CD8-positive, alpha-beta memory T cell (primary cell): ENCODE measurements at places on chromosomes 7 and 10. TPM values are rescaled to one million over a fixed set of nuclear protein-coding genes. Genes with fewer than 3 reads are reported as not detected.

Gene KCNIP2
- total RNA-seq = 1.0 TPM

Gene CPN1
- total RNA-seq = not detected

DNA sequence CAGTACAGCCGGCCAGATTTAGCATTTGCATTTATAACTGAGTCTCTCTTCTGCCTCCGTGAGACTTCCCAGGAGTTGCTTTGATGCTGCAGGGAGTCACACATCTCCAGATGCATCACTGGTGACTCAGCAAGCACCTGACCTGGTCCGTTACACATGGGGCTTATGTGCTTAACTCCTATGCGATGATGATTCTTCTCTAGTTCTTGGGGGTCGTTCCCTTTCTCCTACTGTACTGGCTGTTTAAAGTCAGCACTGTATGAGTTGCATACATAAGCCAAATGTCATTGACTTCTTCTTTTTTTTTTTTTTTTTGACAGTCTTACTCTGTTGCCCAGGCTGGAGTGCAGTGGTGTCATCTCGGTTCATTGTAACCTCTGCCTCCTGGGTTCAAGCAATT, 13.0 kb upstream of the AKR1E2 start:
- no peak for DNase-seq
- no peaks in the 10 kb centered on the region for H3K27me3 ChIP-seq
- H3K4me3 ChIP-seq = no peak overlapping the region

DNA sequence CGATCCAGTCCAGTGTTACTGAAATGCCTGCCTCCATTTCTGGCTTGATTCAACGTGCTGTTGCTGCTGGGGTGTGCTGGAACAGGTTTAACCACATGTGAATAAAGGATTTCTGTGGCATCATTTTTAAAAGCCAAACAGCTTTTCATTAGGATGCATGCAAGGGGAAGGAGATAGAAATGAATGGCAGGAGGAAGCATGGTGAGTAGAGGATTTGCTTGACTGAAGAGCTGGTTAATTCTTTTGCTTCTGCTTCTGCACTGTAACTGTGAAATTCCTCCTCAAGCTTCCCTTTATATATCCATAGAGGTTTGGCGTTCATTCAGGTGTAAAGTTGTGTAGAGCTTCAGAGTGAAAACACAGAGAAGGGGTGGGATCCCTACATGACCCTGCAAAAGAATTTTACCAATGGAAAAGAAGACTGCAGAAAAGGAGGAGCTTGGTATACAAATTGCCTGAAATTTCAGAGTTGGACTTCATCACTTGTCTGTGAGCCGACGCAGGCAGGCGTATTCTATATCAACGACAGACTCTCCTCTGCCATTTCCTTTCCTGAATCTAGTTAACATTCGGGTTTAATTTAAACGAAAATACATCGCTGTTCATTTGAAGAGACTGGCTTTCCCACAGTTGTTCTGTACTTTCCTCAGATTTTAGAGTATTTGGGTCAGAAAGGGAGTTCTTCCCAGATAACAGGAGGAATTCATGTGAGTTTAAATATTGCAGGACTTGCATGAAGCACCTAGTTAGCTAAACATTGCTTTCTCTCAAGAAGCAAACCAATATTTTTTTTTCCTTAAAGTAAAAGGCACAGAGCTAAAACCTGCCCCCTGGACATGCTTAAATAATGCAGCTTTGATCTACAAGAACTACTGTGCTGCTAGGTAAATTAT, at the start of gene SOSTDC1:
Gene SOSTDC1 (minus strand): TSS at position 270 of the 893 bp plus-strand sequence. CDS start 70 bp downstream, at position 200.
- H3K4me1 ChIP-seq = no peaks in the 10 kb centered on the region
- H3K27me3 ChIP-seq = no peaks in the 10 kb centered on the region
- no peak within 1 kb of the TSS for H3K4me3 ChIP-seq

DNA sequence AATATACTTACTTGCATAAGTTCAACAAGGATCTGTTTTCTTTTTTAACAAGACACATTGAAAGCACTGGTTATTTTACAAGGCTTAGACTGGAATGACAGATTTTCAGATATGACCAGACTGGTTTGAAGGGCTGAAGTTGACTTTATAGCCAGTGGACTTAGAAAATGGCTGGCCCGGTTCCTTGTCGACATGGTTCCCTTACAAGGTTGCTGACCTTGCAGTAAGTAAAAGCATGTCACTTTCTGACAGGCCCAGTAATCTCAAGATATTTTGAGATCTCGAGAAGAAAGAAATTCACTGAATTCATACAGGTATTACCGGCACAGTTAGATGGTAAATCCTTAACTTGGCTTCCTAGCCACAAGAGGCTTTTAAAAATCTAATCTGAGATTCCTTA, 136.5 kb downstream of the COBL start:
- H3K27ac ChIP-seq = no peak overlapping the region
- H3K4me1 ChIP-seq = no peaks in the 10 kb centered on the region
- no peaks in the 10 kb centered on the region for H3K27me3 ChIP-seq
- no peaks in the 10 kb centered on the region for H3K36me3 ChIP-seq
- no peak overlapping the region for H3K4me3 ChIP-seq
- DNase-seq = no peak

DNA sequence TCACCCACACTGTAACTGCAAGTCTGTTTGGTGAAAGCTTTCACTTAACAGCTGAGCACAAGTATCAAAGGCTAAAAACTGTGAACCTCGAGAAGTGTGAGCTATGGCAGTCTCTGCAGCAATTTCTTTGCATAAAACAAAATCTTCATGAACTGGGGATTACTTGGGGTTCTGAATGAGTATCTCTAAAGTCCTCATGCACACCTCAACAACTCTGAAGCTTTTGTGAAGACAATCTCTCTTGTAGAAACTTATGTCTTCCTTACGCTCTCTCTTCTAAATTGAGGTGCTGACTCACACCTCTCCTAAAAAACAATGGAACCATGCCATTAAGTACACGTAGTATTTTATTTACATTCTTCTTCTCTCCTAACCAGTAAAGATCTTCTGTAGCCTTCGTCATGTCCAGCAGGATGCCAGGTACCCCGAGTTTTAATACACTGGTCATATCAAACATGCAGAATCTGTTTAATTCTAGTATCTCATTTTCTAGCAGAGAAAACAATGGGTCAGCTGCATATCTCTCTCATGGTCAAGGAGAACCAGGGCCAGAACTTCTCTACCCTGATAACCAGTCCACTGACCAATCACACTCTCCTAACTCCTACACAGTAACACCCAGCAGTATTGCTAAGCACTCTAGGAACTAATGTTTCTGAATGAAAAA, 76.9 kb downstream of the UBE2H start:
- H3K27me3 ChIP-seq = no peaks in the 10 kb centered on the region
- H3K36me3 ChIP-seq = no peaks in the 10 kb centered on the region
- H3K4me1 ChIP-seq = no peaks in the 10 kb centered on the region
- no peak overlapping the region for H3K4me3 ChIP-seq
- peak overlapping the region; percentile 79 for H3K27ac ChIP-seq
- DNase-seq = no peak

- no peaks in the 10 kb centered on the region for H3K4me1 ChIP-seq
- DNase-seq = no peak
- H3K27ac ChIP-seq = no peak overlapping the region
- H3K36me3 ChIP-seq = no peaks in the 10 kb centered on the region
- no peaks in the 10 kb centered on the region for H3K27me3 ChIP-seq
- no peak overlapping the region for H3K4me3 ChIP-seq
Observed at GRCh38 chr10:84789026-84789425, 460.6 kb downstream of the CCSER2 start.

- H3K4me3 ChIP-seq = no peak overlapping the region
- H3K27ac ChIP-seq = no peak overlapping the region
- no peaks in the 10 kb centered on the region for H3K36me3 ChIP-seq
- DNase-seq = no peak
Observed at GRCh38 chr10:91590142-91590903, 42.5 kb downstream of the PPP1R3C start.
